ENCODE measurements at places on chromosomes 3 and 15.

DNA sequence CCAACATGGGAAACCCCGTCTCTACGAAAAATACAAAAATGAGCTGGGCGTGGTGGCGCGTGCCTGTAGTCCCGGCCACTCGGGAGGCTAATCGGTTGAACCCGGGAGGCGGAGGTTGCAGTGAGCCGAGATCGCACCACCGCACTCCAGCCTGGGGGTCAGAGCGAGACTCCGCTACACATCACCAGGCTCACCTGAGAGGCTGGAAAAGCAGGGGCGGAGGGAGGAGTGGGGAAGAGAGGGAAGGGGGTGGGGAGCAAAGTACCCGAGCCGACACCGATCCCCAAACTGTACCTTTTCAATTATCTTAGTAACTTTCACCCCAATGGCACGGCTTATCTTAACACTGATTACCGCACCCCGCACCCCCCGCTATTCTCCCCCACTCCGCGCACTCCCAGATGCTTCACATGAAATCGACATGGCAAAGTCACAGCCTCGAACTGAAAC is 46.4 kb upstream of the SYNM start:
- DNase-seq: no peak

GRCh38 chr3:148229107-148229506 is 468.6 kb upstream of the AGTR1 start:
- no peak for DNase-seq

- DNase-seq: no peak
Observed at GRCh38 chr15:52733696-52734255, 54.6 kb upstream of the ATOSA start.

DNA sequence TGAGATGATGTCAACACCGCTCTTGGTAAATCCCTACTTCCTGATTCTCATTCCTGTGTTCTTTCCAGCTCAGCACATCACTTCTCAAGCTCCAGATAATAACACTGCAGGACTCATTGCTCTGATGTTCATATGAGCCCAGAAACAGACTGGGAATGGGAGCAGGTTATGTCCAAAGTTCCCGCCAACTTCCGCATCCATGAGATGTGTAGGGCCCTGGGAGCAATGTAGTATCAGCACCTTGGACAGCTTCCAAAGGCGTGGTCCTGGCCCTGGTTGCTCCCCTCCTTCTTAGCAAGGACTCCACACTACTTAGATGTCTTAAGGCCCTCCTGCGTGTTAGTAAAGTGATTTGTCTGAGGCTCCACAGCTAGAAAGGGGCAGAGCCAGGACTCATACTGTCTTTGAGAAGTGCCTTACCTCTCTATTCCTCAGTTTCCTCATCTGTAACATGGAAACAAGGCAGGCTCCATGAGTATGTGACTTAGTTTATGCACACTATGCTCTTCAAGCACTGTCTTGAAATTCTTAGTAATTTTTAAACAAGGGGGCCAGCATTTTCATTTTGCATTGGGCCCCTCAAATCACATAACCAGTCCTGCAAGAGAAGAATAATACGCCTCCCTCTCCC is 27.9 kb upstream of the SLC6A1 start:
- no peak for DNase-seq

DNA sequence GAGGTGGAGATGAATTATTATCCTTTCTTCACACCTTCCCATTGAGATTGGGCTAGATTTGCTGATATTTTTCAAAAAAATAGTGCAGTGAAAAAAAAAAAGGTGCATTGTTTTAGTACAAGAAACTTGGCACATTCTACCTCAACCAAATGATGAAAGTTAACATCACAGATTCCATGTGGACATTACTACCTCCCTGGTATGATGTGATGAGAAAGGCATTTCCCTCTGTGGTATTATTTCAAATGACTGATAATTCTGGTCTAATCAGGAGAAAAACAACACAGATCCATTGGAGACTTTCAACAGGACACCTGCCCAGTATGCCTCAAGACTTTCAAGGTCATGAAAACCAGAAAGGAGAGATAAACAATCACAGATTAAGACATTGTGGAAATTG is 313.4 kb downstream of the BCHE start:
- no peak for DNase-seq

- DNase-seq: peak; percentile 89
Observed at GRCh38 chr15:64893481-64894394, 18.0 kb upstream of the ANKDD1A start.

- no peak for DNase-seq
Observed at GRCh38 chr3:29926378-29926777, 645.5 kb downstream of the RBMS3 start.

DNA sequence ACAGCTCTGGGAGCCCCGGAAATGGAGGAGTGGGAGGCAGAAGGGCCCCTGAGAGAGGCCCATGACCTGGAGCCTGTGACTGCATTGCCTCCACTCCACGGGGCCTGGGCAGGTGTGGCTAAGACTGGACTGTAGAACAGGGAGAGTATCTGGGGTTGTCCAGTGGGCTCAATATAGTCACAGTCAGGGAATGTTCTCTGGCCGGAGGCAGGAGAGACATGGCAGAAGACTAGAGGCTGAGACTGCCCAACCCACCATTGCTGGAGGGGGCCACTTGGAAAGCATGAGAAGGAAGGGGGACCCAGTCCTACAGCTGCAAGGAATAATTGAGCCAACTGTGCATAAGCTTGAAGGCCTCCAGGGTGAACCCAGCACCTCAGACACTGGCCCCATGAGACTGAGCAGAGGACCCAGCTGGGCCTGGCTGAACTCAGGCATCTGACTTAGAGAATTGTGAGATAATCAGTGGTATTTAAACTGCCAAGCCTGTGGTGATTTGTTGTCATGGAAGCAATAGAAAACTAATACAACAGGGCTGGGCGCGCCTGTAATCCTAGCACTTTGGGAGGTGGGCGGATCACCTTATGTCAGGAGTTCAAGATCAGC is 33.1 kb downstream of the NIPA2 start:
- no peak for DNase-seq

DNA sequence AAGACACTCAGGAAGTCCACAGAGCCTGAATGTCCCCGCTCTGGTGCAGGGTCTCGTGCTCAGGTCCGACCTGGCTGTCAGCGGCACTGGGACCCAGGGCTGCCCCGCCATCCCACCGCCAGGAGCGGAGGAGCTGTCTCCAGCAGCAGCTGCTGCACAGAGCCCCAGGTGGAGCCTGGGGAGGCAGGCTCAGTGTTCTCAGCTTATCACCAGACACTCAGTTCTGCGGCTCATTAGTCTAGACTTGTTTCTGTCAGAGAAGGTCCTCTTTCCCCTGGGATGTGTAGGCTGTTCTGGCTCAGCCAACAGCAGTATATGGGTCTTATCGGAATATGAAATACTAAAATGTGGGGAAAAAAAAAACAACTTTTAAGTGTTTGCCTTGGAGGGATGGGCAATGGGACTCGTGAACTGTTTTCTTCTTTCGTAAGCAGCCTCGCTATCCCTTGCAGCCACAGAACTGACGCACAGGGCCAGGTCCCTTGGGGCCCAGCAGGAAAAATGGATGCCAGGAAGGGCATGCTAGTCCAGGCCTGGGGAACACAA is 75.9 kb downstream of the KLF13 start:
- no peak for DNase-seq

GRCh38 chr3:179071323-179072099 is at the start of gene ZMAT3:
Gene ZMAT3, minus strand, starts transcription at chr3:179071809. Its CDS starts 4,057 bp downstream, at chr3:179067752.
- peak; percentile 85 for DNase-seq

DNA sequence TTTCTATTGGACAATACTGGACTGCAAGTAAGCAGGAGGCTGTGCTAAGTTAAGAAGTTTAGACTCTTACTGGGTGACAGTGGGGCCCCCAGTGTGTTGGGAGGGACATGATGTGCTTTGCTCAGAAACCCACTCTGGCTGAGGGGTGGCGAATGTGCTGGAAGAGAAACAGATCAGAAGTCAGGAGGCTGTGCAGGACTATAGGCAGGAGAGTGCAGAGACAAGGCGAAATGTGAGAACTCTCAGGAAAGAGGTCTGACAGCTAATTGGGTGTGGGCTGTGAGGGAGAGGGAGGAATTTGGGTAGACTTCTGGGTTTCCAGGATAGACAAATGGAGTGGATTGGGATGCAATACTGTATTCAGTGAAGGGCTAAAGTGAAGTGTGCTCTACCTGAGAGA is 12.0 kb downstream of the SLC24A1 start:
- no peak for DNase-seq

- DNase-seq: no peak
Observed at GRCh38 chr15:73931441-73931840, 5.2 kb downstream of the LOXL1 start.

DNA sequence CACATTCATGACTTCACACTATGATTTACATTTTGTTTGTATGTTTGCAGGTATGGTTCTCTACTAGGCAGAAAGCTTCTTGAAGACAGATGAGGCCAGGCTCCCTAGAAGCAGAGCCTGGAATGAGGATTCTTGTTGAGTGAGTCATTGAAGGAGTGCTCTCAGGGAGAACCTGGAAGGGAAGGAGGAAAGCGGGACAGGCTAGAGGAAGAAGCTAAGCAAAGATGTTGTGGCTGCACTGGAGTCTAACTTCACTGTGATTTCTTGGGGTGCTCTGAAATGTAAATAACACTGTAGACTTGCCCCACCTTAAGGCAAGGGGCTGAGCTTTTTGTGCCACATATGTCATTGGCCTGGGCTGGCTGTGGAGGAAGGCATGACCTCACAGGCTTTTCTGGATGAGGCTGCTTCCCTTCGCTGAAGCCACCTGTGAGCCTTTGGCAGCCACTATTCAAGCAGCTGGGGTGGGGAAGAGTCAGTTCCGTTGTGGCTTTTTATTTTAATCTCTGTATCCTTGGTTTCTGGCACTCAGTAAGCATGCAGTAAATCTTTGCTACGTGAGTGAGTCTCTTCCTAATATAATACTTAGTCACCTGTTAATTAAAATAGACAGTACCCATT is 307.3 kb downstream of the SV2B start:
- no peak for DNase-seq

DNA sequence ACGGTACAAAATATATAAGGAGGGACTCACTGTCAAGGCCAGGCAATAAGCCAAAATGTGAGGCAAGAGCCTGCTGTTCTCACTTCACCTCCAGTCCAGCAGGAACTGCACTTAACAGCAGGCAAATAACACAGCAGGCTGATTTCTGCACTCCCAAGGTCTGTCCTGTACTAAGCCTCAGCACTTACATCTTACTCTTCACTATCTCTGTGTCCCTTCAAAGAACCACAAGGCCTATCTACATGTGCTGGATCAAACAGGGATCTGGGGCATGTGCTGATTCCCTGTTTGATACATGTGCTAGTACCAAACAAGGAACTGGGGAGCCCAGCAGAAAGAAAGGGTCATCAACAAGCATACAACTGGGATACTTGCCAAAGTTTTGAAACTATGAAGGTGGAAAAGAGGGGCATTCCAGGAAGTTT is 22.2 kb downstream of the UACA start:
- DNase-seq: no peak

DNA sequence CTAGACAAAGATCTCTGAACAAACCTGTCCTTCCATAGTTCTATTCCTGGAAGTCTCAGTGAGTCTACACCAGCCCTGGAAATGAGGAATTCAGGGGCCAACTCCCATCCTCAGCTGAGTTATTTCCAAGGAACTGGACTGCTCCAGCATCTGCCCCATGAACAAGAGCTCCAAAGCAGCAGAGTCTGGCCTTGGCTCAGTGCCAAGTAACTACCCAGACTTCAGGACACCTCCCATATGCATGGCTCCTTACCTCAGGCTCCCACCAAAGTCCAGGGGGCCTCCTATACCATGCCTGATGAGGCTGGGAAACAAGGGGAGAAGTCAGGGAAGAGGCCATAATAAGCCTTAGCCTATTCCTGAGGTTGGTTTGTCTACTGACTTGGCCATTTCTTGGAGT is 45.0 kb downstream of the FAIM start:
- no peak for DNase-seq

GRCh38 chr15:74399511-74400312 is 32.3 kb upstream of the CYP11A1 start:
- DNase-seq: no peak

DNA sequence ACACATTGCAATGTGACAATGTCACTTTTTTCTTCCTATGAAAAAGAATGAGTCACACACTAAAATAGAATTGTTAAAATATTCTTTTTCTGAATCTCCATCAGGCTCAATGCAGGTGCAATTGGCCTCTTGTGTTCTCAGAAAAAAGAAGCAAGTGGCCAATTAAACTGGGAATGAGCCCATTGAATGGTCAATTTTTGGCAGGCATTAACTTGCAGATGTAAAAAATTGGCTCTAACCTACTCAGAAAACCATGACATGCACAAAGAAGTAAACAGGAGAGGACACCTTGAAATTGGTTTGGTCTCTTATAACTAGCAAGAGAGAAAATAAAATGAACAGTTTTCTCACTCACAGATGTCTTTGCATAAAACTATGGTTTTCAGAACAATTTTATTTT is 820.8 kb downstream of the TBL1XR1 start:
- no peak for DNase-seq

- DNase-seq: no peak
Observed at GRCh38 chr3:27699067-27699466, 23.1 kb downstream of the EOMES start.

GRCh38 chr15:61654918-61655317 is 405.3 kb downstream of the VPS13C start:
- DNase-seq: no peak

GRCh38 chr15:90058308-90058707 is 44.0 kb downstream of the IDH2 start:
- no peak for DNase-seq

- DNase-seq: no peak
Observed at GRCh38 chr15:36371509-36371908, 207.9 kb upstream of the CDIN1 start.

GRCh38 chr15:69624155-69624520 is 171.5 kb downstream of the RPLP1 start:
- DNase-seq: no peak

DNA sequence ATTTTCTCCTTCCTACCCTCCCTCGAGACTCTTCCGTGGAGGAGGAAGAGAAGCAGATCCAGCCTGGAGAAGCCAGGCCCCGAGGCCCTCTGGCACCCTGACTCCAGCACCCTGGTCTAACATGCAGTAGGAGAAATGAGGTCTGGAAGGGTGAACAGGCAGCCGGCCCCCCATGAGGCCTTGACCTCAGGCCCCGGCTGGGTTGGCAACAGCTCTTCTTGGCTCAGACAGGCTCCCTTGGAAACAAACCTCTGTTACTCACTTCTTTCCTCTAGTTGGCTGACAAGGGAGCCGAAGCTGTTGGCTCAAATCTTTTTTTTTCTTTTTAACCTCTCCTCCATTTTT is 73.4 kb downstream of the CPN2 start:
- DNase-seq: no peak

DNA sequence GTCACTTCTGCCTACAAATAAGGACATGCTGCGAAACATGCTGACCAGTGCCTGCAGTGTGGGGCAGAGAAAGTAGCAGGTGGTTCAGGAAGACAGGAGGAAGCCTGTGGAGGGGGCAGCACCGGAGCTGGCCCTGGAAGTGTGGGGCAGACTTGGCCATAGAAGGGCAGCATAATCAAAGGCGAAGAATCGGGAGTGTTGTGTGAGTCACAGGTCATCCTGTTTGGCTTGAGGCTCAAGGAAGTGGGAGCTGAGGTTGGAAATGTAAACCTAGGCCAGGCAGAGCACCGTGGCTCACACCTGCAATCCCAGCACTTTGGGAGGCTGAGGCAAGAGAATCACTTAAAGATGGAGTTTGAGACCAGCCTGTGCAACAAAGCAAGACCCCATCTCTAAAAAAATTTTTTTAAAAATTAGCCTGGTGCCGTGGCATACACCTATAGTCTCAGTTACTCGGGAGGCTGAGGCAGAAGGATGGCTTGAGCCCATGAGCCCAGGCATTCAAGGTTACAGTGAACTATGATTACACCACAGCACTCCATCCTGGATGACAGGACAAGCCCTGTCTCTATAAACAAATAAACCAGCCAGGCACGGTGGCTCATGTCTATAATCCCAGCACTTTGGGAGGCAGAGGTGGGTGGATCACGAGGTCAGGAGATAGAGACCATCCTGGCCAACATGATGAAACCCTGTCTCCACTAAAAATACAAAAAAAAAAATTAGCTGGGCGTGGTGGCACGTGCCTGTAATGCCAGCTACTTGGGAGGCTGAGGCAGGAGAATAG is 54.0 kb downstream of the FAM43A start:
- DNase-seq: no peak

Measured in activated CD4-positive, CD25-positive, alpha-beta regulatory T cell treated with anti-CD3 and anti-CD28 coated beads, Interleukin-2, amount 50 U/mL, for 72 hours (primary cell).